Astrocyte of the spinal cord (primary cell): ENCODE measurements at places on chromosomes 12 and 14.

DNA sequence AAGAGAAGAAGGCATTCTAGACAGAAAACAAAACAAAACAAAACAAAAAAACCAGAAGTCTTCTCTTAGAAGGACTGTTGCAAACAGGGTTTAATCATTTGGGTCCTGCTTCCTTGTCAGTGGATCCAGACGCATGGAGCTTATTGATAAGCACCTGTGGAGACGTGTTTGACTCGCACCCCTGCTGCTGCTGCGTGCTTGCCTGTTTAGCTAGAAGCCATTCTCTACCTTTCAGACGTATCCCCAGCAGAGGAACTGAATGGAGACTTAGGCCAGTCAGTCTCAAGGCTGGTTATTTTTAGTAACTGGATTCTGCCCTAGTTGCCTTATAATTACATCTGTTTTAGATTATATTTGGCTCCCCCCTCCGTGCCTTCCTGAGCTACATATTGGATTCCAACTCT is 186.1 kb upstream of the EEA1 start:
- DNase-seq, result peak; percentile 29

GRCh38 chr14:97066068-97066899 is 269.1 kb downstream of the VRK1 start:
- DNase-seq, result no peak

GRCh38 chr12:53172352-53172751 is 8.2 kb upstream of the ZNF740 start:
- peak; percentile 58 for DNase-seq

GRCh38 chr12:4807116-4807783 is 87.0 kb downstream of the GALNT8 start:
- no peak for DNase-seq

DNA sequence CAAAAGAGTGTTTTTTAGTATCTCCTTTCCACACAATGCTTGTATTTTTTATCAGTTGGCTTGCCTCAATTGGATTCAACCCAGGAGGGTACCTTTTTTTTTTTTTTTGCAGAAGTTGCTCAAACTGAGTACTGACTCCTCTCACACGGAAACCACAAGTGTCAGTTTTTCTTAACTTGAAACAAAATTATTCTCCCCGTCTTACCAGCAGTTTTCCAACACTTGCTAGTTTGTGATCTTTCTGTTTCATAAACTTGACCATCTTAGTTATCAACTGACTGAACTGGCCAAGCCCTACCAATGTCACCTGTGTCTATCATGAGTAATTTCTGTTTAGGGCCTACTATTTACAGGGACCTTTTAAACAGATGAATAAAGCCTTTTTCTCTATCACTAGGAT is 34.1 kb upstream of the ITPR2 start:
- DNase-seq, result no peak

DNA sequence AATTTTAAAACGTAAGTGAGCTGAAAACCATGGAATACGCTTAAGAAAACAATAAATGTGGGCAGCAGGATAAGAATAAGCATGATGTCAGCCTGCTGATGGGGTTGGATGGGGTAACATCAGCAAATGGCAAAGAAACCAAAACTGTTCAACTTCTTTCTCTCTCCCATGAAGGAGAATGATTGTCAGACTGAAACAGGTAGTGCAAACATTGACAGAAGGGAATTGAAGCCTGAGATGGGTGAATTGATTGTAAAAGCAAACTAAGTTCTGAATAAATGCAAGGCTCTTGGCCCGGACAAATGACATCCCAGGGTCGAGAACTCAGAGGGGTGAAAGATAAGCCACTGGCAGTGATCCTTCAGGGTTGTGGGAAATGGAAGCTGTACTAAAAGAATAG is 182.6 kb downstream of the ETV6 start:
- DNase-seq, result no peak
